ENCODE measurements at places on chromosomes 3 and 15.

- DNase-seq, result no peak
Measured at GRCh38 chr15:87949575-87950223, 306.8 kb downstream of the NTRK3 start.

GRCh38 chr3:71723452-71724170 lies 1.6 kb downstream of the EIF4E3 start:
- no peak for DNase-seq

DNA sequence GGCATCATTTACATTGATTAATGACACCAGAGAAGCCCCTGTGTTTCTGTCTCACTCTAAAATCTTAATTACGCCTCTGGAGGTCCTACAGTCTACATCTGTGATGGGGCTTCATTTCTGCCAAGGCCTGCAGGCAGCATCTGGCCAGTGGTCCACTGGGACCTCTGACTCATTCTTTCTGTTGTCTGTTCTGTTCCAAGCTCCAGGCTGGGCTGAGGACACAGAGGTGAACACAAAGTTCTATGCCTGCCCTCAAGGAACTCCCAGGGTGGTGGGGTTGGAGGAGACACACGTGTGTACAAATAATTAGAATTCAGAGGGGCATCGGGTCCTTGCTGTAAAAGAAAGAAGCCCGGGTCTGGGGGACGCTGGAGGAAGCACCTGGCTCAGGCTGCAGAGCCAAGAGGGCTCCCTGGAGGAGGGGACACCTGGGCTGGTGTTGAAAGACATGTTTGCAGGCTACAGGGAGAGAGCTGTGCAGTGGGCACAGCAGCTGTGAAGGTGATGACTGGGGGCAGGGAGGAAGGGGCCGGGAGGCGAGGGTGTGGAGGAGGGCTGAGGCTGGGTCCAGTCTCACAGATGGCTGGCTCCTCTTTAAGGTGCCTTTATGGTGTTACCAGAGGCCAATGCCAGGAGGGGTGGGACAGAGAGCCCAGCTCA lies 103.3 kb upstream of the PRR23E start:
- no peak for DNase-seq

DNA sequence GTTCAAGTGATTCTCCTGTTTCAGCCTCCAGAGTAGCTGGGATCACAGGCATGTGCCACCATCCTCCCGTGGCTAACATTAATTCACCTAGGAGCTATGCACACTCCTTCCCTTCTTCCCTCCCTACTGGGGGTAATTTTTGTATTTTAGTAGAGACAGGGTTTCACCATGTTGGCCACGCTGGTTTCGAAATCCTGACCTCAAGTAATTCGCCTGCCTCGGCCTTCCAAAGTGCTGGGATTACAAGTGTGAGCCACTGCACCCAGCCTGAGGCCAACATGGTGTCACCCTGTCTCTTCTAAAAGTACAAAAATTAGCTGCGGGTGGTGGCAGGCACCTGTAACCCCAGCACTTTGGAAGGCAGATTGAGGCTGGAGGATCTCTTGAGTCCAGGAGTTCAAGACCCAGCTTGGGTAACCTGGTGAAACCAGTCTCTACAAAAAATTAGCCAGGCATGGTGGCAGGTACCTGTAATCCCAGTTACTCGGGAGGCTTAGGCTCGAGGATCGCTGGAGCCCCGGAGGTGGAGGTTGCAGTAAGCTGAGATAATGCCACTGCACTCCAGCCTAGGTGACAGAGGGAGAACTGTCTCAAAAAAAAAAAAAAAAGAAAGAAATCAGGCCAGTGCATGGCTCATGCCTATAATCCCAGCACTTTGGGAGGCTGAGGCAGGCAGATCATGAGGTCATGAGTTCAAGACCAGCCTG lies 6.1 kb downstream of the RNU5B-1 start:
- no peak for DNase-seq

DNA sequence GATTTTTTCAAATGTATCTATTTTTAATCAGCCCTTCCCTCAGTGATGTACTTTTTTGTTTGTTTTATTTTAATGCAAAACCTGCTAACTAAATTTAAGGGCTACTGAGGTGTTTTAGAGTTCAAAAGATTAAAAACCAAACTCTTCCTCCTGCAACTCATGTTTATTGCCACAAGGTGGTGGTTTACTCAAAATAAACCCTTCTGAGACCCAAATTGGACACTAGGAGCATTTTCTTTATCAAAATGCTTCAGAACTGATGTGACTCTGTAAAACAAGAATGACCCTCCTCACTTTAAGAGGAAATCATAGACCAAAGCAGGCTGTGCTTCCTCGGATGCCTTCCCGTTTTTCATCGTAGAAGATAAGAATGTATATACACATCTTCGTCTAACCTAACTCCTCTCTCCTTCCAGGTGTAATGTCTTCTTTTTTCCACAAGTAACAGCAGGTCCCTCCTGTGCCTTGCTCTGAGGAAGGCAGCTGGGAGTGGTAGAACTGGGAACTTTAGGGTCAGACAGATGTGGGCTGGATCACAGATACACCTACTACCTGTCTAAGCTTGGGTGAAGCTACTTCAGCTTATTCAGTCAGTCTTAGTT lies 2.9 kb upstream of the NME9 start:
- peak; percentile 74 for DNase-seq

- no peak for DNase-seq
Measured at GRCh38 chr15:51307811-51308210, 30.6 kb downstream of the CYP19A1 start.

DNA sequence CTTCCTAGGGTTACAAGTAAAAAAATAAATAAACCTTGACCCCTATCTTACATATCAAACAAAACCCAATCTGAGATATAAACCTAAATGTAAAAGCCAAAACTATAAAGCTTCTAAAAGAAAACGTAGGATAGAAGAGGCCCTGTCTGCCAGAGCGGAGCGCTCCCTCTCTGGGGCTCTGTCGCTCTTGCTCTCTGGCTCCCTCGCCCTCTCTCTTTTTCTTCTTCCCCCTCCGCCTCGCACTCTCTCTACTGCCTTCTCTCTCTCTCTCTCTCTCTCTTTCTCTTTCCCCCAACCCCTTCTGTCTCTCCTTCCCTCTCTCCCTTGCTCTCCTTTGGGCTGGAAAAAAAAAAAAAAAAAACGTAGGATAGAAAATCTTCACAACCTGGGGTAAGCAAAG lies 21.6 kb downstream of the RYK start:
- DNase-seq, result no peak

GRCh38 chr15:100255644-100256043 lies 86.1 kb downstream of the ADAMTS17 start:
- no peak for DNase-seq

- no peak for DNase-seq
Measured at GRCh38 chr3:114452937-114453336, 159.1 kb downstream of the TIGIT start.

- no peak for DNase-seq
Measured at GRCh38 chr3:21944251-21944650, 193.2 kb upstream of the ZNF385D start.

GRCh38 chr3:148735597-148735996 lies 37.9 kb downstream of the AGTR1 start:
- no peak for DNase-seq

GRCh38 chr3:44104668-44105321 lies 136.9 kb upstream of the TOPAZ1 start:
- no peak for DNase-seq

DNA sequence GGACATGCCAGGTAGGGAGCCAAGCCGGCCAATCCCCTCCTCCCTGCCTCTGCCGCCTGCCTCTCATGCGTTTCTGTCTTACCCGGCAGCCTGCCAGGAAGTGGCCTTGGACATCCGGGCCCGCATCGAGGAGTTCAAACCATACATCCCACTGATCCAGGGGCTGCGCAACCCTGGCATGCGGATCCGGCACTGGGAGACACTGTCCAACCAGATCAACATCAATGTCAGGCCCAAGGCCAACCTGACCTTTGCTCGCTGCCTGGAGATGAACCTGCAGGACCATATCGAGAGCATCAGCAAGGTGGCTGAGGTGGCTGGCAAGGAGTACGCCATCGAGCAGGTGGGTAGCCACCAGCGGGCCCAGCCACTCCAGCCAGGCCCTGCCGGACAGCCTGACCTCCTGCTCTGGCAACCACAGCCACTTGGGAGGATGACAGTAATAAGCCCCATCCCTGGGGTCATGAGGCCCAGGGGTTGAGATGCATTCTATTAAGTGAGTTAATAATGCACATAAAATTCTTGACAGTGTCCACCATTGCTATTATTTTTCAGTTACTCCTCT lies 37.3 kb downstream of the DNAH1 start:
- no peak for DNase-seq

DNA sequence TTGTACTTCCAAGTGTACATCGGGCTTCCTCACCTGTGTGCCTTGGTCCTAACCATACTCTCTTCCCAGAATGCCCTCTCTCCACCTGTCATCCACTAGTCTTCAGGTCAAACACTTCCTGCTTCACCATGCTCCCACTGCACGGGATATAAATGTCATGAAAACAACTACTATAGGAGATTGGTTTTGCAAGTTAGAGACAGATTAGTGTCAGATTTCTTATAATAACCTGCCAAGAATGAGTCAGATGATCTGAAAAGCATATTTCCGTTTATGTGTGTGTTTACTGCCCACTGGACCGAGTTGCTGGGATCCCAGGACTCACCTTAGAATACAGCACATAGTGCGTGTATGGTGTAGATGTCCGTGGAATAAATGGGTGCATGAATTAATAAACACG lies 21.4 kb downstream of the PLA1A start:
- DNase-seq, result no peak

DNA sequence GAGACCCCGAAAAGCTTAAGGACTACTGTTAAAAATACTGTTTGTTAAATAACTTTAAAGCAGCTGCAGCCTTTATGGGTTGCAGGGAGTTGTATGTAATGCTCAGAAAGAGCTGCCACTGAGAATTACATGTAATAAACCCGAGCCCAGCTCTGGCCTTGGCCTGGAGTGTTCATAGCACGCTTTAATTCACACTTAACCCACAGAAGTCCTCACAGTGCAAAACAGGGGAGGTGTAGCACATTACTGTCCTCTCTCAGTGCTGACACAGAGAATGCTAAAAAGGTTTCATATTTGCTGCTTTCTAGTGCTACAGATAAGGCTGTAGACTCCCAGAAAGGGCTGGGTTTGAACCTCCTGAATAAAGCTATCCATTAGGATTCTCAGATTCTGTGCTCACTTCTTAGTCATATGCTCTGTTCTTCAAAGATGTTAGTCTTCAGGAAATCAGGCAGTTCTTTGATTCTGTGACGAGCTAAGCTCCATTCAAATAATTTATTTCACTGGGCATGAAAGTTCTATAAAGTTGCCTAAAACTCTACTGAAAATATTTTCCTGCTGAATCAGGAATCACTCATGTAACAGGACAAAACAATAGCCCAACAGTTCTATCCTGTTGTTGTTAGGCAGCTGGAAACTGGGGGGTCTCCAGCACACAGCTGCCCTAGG lies 108.0 kb downstream of the SENP2 start:
- DNase-seq, result no peak

DNA sequence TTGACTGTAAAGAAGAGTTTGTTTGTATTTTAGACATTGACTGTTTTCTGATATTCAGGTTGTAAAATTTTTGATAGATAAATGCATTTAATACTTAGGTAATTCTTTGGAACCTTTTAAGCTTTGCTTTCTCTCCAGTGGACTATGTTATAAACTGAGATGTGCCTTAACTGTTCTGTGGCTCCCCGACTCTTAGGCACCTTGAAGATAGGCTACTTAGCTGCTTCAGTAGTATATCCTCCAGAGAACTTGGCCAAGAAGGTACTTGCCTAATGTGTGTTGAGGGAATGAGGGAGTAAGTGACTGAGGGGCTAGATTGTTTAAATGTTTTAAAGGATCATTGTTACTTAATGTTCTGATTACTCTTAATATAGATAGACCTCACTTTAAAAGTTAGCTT lies 141.3 kb upstream of the LRRFIP2 start:
- no peak for DNase-seq

DNA sequence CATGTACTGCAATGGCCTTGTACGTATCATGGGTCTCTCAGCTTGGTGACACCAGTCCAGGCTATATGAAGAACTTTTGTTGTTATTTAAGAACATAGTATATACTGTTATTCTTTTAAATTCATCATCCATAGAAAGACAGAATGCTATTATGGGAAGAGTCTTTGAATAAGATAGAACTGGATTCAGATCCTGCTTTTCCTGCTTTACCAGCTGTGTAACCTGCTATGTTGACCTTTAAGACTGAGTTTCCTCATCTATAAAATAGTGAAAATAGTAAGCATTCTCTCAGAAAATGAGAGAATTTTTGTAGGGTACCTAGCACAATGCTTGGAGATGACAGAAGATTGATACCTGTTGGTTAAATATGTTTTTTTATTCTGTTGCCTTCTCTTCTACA lies 204.1 kb upstream of the TBL1XR1 start:
- DNase-seq, result no peak

- no peak for DNase-seq
Measured at GRCh38 chr3:76938962-76939361, 100.9 kb upstream of the ROBO2 start.

GRCh38 chr15:44719293-44719999 lies 8.1 kb downstream of the B2M start:
- DNase-seq, result peak; percentile 80

GRCh38 chr3:61936344-61936937 lies 375.1 kb downstream of the PTPRG start:
- peak; percentile 43 for DNase-seq

DNA sequence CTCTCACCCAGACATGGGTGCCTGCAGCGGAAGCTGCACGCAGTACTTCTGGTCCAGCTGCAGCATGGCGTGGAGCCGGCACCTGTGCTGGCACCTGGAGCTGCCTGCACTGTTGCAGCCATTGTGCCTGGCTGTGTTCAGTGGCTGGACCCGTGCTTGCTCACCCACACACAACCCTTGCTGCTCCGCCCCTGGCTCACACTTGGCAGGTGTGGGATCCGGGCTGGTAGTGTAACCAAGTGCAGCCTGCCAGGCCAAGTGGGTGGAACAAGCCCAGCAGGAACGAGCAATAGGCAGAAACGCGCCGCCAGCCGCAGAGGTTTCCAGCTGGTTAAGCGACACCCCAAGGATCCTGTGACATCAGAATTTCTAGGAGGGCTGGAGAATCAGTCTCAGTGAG lies 11.2 kb upstream of the SCAPER start:
- DNase-seq, result no peak

- peak; percentile 73 for DNase-seq
Measured at GRCh38 chr15:25939122-25939521, 76.0 kb upstream of the ATP10A start.

DNA sequence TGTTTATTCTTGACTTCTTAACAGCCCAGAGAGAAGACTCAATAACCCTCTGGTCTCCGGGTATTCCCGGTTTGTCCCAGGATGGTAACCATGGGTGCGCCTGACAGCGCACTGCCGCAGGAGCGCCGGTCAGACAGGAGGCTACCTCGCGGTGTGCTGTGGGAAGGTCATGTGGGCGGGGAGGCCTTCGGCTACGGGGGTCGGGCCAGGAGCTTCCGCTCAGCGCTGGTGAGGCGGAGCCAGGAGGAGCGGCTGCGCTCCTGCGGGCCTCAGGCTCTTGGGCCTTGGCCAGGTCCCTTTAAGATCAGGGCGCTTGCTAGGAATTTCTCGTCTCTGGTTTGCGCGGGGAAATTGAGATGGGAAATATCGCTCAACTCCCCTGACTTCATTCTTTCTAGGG lies 182.3 kb upstream of the NDN start:
- DNase-seq, result no peak
